ENCODE measurements at places on chromosomes 16 and 17. TPM values are rescaled to one million over a fixed set of nuclear protein-coding genes. Genes with fewer than 3 reads are reported as not detected.
A peak's percentile ranks its signal among the peaks of the same experiment; 100 is the strongest.

KCNJ2 gene
- 3.1 TPM for total RNA-seq

DNA sequence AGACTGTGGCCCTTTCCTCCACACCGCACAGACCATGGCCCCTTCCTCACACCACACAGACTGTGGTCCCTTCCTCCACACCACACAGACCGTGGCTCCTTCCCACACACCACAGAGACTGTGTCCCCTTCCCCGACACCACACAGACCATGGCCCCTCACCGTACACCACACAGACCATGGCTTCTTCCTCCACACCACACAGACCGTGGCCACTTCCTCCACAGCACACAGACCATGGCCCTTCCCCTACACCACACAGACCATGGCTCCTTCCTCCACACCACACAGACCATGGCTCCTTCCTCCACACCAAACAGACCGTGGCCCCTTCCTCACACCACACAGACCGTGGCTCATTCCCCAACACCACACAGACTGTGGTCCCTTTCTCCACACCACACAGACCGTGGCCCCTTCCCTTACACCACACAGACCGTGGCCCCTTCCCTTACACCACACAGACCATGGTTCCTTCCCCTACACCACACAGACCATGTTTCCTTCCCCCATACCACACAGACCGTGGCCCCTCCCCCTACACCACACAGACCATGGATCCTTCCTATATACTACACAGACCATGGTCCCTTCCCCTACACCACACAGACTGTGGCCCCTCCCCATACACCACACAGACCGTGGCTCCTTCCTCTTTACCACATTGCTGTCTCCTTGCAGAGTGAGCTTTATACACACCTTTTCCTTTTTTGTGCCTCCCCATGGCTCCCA, 297.5 kb upstream of the FOXF1 start:
- no peak for DNase-seq

BOLA2B gene
- 60.0 TPM for total RNA-seq

GRCh38 chr17:68707031-68707430, 105.9 kb upstream of the FAM20A start:
- no peak for DNase-seq

GPR142 gene
- not detected for total RNA-seq

- no peak for DNase-seq
Observed at GRCh38 chr17:40069751-40070708, 7.3 kb downstream of the THRA start.

SLC2A4 gene
- total RNA-seq: 13.5 TPM

DNA sequence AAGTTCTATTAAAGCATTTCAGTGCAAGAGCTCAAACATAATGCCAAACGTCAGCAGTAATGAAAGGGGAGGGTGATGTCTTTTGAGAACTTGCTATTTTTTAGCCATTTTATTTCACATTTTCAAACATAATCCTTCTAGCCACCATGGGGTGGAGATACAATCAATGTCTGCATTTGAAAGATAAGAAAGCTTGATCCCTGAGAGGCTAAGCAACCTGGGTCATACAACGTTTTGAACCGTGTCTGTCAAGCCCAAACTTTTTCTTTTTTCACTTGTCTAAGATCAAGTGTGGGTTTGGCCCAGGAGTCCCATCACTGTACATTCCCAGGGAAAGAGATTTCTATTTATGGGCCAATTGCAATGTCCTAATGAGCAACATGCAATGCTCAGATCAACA, 331.1 kb downstream of the SLC39A11 start:
- DNase-seq: no peak

DNA sequence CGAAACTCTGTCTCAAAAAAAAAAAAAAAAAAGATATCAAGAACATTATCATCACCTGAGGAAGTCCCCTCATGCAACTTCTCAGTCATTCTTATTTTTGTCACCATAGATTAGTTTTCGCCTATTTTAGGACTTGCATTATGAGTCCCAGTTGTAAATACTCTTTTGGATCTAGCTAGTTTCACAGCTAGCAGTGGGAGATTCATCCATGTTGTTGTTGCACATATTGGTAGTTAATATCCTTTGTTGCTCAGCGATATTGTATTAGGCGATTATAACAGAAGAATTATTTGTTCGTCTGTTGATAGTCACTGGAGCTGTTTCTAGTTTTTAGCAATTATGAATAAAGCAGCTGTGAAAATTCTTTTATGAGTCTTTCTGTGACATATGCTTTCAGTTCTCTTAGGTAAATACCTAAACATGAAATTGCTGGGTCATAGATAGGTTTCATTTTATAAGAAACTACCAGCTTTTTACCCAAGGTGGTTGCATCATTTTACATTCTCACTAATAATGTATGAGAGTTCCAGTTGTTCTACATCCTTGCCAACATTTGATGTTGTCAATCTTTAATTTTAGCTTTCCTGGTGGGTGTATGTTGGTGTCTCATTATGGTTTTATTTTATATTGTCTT, 40.7 kb upstream of the MAP3K14 start:
- DNase-seq: no peak

CHD3 gene
- 105 TPM for total RNA-seq

KRT17 gene
- 2.8 TPM for total RNA-seq

DNA sequence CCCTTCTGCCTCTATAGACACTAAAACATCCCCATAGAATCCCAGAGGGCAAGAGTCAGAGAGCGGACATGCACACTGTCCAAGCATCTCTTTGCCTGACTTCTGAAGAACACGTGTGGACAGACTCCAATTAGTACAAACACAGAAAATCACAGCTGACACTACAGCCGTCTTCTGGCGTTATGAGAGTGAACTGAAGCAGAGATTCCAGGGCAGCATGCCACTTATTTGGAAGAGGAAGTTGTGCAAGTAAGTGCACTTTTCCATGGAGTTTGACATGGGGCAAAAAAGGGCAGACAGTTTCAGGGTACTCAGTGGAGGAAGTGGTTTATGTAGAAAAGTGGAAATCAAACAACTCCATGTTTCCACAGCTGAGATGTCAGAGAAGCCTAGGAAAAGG, 16.8 kb upstream of the ZNF287 start:
- DNase-seq: no peak

- DNase-seq: no peak
Observed at GRCh38 chr16:74926805-74927204, 58.1 kb downstream of the WDR59 start.

- DNase-seq: no peak
Observed at GRCh38 chr16:17633181-17633951, 162.6 kb upstream of the XYLT1 start.

- DNase-seq: no peak
Observed at GRCh38 chr16:7482032-7482431, 149.4 kb downstream of the RBFOX1 start.

PRAC1 gene
- not detected for total RNA-seq

DNA sequence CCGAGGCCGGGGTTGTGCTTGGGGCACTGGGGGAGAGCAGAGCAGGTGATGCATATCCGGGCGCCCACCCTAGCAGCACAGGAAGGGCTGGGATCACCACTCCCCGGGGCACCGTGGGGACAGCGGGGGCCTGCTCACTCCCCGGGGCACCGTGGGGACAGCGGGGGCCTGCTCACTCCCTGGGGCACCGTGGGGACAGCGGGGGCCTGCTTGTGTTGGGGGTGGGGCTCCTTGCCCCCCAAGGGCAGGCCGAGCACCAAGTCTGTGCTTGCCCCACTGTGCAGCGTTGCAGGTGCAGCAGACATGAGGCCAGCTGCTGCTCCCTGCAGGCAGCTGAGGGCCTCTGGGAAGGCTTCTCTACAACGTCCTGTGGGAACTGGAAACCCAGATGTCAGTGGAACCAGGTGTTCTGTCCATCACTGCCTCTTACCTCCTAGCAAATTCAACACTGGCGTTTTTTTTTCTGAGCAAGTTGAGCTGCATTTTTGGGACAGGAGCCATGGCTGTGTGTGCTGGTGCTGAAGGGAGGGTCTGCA, 25.0 kb upstream of the ZNF750 start:
- DNase-seq: no peak

DNA sequence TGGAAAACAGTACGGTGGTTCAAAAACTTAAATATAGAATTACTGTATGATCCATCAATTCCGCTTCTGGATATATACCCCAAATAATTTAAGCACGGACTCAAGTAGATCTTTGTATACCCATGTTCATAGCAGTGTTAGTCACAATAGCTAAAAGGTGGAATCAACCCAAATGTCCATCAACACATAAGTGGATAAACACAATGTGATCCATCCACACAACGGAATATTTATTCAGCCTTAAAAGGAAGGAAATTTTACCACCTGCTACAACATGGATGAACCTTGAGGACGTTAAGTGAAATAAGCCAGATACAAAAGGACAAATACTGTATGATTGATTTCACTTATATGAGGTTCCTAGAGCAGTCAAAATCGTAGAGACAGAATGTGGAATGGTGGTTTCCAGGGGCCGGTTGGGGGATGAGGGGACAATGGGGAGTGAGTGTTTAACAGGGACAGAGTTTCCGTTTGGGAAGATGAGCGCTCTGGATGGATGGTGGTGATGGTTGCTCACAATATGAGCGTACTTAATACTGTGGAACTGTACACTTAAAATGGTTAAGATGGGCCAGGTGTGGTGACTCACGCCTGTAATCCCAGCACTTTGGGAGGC, 5.4 kb upstream of the RNF222 start:
- no peak for DNase-seq

RASL10B gene
- 2.3 TPM for total RNA-seq

- DNase-seq: peak; percentile 76
Observed at GRCh38 chr16:69319826-69320739, 8.9 kb downstream of the VPS4A start.

TMEM132E gene
- total RNA-seq: 0.67 TPM

- DNase-seq: no peak
Observed at GRCh38 chr17:29707212-29707571, 84.5 kb upstream of the CORO6 start.

DNA sequence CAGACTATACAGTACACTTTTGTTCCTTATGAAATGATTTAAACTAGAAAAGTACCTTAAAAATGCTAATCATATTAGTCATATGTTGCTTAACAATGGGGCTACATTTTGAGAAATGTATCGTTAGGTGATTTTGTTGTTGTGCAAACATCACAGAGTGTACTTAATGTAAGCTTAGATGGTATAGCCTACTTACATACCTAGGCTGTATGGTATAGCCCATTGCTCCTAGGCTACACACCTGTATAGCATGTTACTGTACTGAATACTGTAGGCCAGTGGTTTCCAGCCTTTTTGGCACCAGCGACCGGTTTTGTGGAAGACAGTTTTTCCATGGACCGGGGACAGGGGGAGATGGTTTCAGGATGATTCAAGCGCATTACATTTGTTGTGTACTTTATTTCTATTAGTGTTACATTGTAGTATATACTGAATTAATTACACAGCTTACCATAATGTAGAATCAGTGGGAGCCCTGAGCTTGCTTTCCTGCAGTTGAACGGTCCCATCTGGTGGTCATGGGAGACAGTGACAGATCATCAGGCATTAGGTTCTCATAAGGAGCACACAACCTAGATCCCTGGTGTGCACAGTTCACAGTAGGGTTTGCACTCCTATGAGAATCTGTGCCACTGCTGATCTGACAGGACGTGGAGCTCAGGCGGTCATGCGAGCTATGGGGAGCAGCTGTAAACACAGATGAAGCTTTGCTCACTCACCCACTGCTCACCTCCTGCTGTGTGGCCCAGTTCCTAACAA, 35.0 kb upstream of the MRC2 start:
- DNase-seq: no peak

DNA sequence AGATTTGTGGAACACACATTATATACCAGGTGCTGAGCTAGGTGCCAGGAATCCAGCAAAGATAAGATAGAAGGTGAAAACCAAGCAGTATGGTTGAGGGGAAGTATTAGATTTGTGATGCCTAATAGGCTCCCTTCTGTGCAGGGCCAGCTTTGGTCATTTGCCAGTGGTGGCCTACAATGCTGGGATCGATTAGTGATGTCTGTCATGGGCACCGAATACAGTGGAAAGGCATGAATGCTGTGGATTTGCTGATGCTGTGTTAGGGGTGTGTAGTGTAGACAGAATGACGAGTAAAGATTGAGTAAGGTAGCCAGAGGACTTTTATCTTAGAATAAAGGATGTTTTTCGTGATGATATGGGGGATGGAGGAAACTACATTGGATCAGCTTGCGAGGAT, 48.9 kb downstream of the SNX29 start:
- no peak for DNase-seq

DNA sequence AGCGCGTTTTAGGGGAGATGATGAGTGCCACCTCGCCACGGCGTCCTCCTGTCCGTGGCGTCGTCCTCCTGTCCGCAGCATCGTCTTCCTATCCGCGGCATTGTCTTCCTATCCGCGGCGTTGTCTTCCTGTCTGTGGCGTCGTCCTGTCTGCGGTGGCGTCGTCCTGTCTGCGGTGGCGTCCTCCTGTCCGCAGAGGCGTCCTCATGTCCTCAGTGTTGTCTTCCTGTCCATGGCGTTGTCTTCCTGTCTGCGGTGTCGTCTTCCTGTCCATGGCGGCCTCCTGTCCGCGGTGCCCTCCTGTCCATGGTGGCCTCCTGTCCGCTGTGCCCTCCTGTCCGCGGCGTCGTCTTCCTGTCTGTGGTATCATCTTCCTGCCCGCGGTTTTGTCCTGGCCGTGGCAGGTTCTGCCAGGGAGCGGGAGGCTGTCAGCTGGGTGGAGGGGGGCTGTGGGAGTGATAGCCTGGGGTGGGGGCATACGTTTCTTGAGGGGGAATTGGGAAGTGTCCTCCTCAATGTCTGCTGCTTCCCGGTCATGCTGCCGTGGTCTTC, 30.9 kb downstream of the TBCD start:
- DNase-seq: no peak

DNA sequence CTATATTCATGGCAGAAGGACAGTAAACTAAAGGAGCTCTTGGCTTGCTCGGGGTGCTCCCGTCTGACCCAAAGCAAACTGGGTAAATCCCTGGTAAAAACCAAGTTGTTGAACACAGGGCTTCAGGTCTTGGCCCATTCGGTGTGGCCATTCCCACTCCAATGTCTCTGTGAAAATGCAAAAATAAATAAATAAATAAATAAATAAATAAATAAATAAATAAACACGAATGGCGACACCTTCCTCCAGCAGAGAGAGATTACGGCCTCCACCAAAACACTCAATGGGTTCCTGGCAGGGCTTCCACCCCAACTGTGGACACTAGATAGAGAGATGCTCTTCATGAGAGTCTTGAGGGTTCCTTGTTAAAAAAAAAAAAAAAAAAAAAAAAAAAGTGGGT, 325.3 kb downstream of the SOX9 start:
- DNase-seq: no peak

- no peak for DNase-seq
Observed at GRCh38 chr17:39134878-39135277, 16.6 kb downstream of the PLXDC1 start.

EIF3CL gene
- 70.3 TPM for total RNA-seq

DNA sequence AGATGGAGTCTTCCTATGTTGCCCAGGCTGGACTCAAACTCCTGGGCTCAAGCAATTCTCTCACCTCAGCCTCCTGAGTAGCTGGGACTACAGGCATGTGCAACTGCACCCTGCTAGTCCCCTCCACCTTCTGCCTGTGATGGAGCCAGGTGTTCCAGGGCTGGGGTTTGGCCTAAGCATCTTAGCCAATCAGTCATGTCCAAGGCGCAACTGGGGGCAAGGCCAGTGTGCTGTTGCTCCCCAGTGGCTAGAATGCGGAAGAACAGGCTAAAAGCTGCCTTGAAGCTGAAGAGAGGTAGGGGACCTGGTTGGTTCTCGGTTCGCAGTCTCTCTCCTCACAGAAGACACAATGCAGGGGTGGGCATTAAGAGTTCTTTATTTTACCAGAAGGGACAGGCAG, 18.6 kb downstream of the FLOT2 start:
- DNase-seq: no peak

- DNase-seq: no peak
Observed at GRCh38 chr17:47244697-47245096, 8.9 kb upstream of the ITGB3 start.

GRCh38 chr17:27438348-27438998, 17.8 kb upstream of the KSR1 start:
- DNase-seq: peak; percentile 23
